ENCODE measurements at places on chromosomes 1 and 21.

DNA sequence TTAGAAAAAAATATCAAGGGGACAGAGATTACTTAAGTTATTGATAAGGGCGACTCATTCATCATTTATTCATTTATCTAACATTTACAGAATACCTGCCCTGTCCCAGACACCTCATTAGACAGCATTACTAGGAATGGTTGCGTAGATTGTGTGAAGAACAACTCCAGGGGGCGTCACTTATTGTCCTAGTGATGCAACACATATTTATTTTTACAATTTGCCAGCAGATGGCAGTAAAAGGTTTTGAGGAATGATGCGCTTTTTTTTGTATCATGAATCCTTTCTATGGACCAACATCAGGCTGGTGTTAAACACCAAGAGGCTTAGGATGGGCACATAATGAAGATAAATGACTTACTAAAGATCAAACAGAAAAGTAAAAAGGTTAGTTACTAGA lies 5.5 kb downstream of the NCAM2 start:
- DNase-seq: no peak

GRCh38 chr1:45531873-45532272 lies 10.2 kb upstream of the PRDX1 start:
- no peak for DNase-seq

DNA sequence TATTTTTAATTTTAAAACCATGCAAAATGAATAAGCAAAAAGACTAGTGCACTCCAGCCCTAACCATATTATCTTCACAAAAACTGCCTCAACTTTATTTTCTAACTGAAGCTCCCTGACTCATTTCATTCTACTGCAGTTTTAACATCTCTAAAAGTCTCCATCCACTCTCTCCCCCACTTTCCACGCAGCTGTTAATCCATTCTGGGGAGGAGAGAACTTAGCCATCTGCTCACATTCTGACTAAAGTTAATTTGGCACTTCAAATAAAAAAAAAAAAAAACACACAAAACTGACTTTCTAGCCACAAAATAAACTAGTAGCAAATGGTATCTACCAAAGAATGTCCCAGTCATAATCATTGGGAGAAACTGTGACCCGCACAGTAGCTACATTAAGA lies 5.4 kb upstream of the MYBPHL start:
- no peak for DNase-seq

DNA sequence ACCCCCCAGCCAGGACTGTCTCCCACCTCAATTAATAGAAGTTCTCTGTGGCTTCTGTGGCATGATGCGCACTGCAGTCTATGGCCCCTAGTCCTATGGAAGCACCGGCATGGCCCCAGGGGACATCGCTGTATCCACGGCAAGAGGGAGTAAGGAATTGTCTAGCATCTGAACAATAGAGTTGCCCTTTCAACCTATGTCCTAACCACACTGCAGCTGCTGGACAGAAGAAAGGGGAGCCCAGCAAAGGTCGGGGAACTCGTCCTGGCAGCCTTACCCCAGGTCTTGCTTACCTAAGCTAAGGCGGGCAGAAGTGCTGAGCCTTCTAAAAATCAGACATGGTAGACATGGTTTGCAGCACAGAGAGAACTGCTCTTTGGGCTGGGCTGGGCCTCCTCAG lies 103.3 kb upstream of the EDN2 start:
- DNase-seq: no peak

DNA sequence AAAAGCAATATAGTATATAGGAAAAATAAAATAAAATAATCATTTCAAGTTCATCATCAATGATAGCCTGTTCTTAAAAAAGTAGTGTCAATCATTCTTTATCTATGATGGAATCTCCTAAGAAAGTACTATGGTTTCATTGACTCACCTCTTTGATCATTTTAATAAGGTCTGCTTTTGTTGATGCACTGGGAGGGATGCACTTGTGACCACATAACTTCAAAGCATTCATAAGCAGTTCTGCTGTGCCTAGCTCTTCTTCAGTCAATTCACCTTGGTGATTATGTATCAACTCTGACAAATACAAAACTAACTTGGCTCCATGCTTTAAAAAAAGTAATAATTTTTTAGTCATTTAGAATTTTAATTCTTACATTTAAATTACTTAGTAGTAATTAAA lies 84.8 kb upstream of the GNG4 start:
- no peak for DNase-seq

DNA sequence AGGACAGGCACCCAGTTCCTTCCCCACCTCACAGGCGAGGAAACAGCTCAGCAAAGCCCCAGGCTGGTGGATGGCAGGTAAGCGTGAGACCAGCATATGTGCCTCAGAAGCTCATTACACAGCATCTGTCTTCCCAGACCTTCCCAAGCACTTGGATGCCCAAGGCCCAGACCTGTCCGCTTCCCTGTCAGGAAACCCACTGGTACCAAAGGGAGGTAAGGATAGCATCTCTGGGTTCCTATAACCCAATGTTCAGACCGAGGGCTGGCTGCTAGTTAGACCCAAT lies 3.3 kb downstream of the POFUT2 start:
- no peak for DNase-seq

DNA sequence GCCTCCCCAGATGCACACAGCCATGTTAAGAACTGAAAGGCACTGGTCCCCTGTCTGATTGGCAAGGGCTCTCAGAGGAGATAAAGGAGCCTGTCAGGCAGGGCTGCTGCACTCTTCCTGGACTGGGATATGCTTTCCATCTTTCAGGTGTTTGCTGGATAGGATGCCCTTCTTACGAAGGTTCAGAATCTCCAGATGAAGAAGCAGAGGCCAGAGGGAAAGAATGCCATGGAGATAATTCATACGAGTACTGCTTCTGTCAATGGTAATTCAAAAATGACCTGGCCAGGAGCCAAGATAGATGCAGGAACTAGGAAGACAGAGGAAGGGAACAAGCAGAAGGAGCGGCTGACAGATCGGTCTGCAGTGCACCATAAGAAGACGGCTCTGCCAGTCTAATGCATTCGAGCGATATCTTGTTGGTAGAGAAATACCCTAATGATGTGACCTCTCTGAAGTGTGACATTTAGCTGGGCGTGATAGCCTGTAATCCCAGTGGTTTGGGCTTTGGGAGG lies 16.6 kb upstream of the ATP2B4 start:
- no peak for DNase-seq

GRCh38 chr1:168392958-168393549 lies 112.4 kb downstream of the TBX19 start:
- no peak for DNase-seq

DNA sequence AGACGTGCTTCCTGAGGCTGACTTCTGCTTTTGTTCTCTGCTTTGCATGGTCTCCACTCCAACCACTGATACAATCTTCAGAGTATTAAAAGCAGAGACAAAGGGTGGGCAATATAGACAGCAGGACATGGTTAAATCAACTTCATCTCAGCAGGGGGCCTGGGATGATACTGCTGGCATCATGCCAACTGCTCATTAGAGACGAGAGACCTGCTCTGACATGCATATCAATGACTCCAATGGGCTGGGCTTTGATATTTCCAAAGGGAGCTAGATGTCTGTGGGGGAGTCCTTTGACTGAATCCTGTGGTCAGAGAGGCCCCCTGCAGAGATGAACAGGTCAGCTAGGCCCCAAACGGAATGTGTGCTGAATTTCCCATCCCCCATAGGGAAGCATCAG lies 106.6 kb downstream of the ACTL8 start:
- DNase-seq: no peak

DNA sequence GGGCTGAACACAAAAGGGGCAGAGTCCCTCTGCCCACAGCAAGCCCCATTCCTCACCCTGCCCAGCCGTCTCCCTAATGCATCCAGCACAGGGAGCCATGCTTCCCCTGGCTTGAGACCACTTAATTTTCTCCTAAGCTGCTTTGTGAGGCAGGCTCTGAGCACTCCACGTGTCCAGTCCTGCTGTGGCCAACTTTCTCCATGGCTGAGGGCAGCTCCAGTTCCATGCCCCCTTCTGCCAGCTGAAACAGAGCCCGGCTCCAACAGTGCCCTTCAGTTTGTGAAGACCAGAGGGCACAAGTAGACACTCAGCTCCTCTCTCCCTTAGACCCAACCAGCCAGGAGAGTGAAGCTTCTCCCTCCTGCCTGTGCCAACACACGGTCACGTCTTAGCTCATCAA lies 33.8 kb downstream of the PLEKHA6 start:
- DNase-seq: no peak

- DNase-seq: no peak
These were observed 38.7 kb downstream of the COL18A1 start for GRCh38 chr21:45443595-45444181.

- DNase-seq: no peak
These were observed 2.0 kb downstream of the HCN3 start for GRCh38 chr1:155279268-155279667.

DNA sequence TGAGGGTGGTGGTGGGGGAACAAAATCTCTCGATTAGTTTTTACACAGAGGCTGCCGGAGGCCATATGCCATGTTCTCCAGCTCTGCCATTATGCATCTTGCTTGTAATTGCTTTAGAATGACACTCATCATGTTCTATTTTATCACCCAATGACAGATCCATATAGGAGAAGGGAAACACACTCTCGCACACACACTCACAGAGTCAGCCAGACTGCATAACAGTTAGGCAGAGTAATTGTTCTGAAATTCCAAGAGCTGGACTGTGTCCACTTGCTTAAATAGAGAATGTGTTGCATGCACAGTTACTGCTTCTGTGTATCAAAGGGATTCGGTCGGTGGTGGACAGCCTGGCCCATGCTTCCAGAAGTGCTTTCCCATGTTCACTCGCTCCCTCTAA lies 30.6 kb downstream of the KCND3 start:
- no peak for DNase-seq

DNA sequence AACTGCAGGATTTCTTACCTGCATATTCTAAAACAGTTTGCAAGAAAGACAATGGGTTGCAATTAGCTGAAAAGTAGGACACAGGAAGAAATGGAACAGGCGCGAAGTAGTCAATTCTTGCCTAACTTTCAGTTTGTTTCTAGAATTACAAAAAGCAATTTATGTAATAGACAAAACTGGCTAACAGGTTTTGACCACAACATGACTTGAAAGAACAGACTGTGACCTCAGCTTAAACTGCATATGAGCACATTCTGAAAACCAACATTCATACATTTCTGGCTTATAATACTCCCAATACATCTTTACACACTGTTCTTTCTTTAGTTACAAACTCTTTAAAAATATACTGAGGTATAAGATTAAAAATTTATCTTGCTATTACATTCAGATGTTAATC lies 405.9 kb upstream of the B3GALT2 start:
- DNase-seq: no peak

DNA sequence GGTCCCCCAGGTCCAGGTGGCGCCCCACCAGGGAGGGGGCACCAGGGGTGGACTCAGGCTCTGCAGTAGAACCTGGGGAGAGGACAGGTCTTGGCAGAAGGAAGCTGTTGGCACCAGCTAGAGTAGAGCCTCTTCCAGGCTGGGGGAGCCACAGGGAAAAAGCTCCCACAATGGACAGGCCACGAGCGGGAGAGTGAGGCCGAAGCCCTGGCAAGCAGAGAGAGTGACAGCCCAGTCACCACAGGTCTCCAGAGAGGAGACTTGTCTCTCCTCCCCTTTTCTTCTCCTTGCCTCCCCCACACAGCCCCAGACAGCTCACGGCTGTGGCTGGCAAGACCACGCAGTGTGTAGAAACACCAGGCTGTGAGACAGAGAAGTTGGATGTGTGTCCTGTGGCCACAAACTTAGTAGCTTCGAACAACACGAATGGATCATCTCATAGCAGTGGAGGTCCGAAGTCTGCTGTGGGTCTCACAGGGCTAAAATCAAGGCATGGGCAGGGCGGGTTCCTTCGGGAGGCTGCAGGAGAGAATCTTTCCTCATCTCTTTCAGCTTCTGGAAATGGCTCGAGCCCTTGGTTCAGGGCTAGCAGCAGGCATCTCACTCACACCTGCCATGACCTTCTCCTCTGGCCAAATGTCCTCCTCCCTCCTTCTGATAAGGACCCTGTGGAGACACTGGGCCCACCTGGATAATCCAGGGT lies 3.3 kb downstream of the KRTAP12-4 start:
- no peak for DNase-seq

DNA sequence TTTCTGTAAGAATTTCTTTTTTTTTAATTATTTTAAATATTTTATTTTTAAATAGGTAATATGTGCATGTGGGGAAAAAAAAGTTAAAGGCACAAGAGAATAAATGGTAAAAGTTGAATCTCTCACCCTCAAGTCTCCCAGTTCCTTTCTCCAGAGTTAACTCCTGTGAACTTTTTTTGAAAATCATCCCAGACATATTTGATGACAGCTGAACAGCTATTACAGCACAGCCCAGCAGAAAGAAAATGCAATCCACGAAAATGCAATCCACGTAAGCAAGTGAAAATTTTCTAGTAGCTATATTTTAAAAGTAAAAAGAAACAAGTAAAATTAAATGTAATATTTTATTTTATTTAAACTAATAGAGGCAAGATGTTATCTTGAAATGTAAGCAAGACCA lies 310.0 kb upstream of the RUNX1 start:
- no peak for DNase-seq

DNA sequence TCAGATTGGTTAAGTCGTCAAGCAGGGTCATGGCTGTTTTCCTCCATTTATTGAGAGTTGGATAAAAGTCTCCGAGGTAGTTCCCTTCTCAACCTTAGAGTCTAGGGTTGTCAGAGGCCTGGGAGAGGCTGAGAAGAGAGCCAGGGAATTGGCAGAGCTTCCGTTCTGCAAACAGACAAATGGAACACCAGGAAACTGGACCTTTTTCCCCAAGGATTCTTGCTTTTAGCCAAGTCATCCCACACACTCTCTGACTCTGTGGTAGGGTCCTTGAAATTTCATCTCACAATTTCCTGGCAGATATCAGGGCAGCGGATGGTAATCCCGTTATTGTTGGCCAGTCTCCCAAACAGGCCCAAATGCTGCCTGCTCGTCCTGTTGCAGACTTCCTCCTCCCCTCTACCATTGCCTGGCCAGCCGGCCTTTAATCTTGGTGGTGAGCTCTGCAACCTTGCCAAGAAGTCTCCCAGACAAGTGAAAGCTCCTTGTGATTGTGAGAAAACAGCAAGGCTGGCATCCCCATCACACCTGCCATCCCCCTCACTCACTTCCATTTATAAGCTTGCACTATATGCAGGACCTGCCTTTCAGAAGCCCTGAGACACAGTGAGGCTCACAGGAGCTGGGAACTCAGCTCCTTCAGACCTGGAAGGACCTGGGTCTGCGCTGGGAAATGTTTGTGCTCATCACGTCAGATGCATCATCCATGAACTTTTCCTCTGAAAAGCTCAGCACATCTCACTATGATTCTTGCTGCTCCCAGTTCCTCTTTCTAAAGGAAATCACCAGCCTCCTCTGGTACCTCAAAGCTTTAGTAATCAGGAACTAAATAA lies 13.7 kb upstream of the SRP9 start:
- DNase-seq: no peak

GRCh38 chr1:192133350-192133926 lies 24.8 kb upstream of the RGS18 start:
- DNase-seq: no peak

GRCh38 chr1:89503690-89504089 lies 20.9 kb upstream of the LRRC8B start:
- DNase-seq: no peak

DNA sequence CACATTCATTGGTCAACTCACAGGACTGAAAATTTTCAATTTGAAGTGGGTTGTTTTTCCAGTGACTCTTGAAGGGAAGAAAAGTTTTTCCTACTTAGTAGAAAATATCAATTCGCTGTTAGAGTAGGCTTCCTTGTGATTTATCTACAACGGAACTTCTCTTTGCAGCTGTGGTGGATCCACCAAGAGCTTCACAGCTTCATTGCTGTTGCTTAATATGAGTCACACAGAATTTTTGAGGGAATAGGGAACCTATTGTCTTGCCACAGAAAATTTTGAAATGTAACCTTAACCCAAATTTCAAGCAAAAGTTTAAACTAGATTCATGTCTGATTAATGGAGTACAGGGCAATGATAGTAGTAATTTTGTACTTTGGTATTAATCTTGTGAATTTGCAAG lies 58.4 kb upstream of the IFI44L start:
- DNase-seq: no peak

Data from urinary bladder (tissue), 4 donors.